ENCODE measurements at places on chromosomes 3 and 15.

GRCh38 chr3:177287231-177287630 is 89.9 kb upstream of the TBL1XR1 start:
- DNase-seq, result no peak

DNA sequence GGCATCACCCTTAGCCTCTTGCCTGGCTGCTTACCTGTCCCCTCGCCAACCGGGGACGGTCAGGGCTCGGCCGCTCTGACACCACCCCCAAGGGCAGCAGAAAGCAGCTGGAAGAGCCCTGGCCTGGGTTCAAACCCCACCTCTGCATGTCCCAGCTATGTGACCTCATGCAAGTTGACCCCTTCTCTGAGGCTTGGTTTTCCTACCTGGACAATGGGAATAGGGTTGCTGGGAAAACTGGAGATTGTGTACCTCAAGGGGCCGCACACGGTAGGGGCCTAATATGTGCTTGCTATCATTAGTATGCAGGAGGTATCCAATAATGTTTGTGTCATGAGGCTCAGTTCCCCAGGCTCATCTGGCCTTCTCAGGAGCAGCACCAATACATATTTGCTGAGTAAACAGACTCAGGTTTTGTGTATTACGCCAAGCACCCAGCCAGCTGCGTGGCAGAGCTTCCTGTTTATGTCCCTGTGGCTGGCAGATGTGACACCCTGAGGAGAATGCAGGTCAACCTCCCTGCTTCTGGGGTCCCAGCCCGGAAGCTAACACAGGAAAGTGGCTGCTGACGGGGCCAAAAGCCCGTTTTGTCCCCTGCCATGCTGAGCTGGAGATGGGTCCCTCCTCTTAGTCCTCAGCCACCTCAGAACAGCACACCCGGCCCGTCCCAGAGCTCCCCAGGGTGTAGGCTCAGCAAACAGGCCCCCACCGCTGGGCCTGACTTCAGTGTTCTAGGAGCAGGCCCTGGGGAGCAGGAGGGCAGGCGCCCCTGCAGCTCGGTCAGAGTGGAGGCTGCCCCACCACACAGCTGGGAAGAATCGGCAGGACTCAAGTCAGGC is 29.7 kb downstream of the PLXND1 start:
- DNase-seq, result peak; percentile 51

GRCh38 chr3:118548434-118548833 is 486.2 kb downstream of the IGSF11 start:
- DNase-seq, result no peak

DNA sequence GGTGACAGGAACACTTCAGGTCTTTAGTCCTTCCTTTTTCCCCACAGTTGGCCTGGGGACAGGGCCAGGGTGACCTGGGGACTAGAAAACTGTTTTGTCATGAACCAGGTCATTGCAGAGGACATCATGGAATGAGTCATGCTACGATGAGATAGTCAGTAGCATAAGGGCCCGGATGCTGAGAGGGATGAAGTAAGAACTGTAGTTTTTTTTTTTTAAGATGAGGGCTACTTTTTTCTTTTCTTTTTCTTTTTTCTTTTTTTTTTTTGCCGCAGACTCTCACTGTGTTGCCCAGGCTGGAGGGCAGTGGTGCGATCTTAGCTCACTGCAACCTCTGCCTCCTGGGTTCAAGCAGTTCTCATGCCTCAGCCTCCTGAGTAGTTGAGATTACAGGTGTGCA is 8.0 kb downstream of the MAP2K5 start:
- no peak for DNase-seq

- no peak for DNase-seq
Observed at GRCh38 chr3:43893727-43894126, 203.0 kb downstream of the ABHD5 start.

DNA sequence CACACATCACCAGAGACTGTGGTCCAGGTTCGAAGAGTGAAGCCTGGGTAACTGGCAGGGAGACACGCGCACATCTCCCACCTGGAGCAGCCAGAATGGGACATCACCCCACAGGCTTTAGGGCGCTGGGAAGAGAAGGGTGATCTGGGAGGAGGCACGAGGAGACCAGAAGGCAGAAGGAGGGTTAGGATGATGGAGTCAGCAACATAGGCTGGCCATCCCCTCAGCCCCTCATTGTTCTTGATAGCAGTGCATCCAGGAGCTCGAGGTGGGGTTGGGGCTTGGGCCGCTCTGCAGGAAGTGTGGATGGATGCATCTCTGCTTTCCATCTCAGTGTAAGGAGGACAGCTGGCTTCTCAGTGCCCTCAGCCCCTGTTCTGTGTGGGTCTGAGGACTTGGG is 15.2 kb downstream of the PLA2G4F start:
- no peak for DNase-seq

All from stimulated activated CD8-positive, alpha-beta memory T cell treated with anti-CD3 and anti-CD28 coated beads, Interleukin-2, amount 100 ng/mL, for 1 hour (primary cell).